ENCODE measurements at places on chromosomes 6 and 20.

DNA sequence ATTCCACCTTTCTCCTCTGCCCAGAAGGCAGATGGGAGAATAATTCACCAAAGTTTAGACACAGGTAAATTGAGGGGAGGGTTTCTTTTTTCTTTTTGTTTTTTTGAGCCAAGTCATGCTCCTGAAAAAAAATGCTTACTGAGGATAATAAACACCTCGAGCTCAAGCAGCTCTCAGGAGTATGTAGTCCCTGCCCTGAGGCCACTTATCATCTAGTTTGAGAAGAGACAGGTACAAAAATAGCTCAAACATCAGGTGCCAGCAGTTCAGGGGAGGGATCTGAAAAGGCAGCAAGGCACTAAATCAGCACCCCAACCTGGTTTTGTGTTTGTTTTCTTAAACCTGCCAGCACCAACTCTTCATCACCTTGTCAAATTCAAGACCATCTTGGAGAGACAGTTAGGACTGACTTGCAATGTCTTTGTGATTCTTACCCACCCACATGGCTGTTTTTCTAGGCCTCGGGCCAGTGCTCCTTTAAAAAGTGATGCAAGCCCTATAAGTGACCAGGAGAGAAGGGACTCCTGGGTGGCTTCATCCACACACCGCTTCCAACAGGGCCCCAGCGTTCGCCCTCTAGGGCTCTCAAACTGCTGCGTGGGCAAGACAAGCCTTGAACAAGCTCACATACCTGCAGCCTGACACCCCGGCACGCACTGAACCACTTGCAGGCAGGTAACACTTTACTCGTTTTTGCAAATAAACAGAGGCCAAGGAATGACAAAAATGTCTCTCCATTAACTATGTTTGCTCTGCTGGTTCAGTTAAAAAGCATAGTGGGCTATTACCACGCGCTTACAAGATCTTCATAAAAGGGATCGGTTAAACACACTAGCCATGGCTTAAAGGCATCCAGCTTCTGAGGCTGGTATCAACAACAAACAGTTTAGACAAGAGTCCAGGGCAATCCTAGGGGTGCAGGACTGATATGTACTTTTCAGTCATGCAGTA, 13.9 kb downstream of the JAG1 start:
- DNase-seq: peak; percentile 66

GRCh38 chr6:167292301-167293087, 1.4 kb downstream of the UNC93A start:
- no peak for DNase-seq

GRCh38 chr6:71478834-71479541, 190.4 kb downstream of the OGFRL1 start:
- no peak for DNase-seq

- DNase-seq: no peak
Measured at GRCh38 chr6:151069641-151070040, 170.1 kb upstream of the AKAP12 start.

Measured in NCI-H1417 (cell line).